ENCODE measurements at places on chromosomes 4 and X.
A peak's percentile ranks its signal among the peaks of the same experiment; 100 is the strongest.

- DNase-seq, result no peak
These were observed 14.8 kb downstream of the BLOC1S4 start for GRCh38 chr4:6730603-6731317.

- DNase-seq, result no peak
These were observed 370.4 kb upstream of the FGF13 start for GRCh38 chrX:139081965-139082364.

GRCh38 chrX:287670-288069, 6.5 kb downstream of the PLCXD1 start:
- DNase-seq, result no peak

DNA sequence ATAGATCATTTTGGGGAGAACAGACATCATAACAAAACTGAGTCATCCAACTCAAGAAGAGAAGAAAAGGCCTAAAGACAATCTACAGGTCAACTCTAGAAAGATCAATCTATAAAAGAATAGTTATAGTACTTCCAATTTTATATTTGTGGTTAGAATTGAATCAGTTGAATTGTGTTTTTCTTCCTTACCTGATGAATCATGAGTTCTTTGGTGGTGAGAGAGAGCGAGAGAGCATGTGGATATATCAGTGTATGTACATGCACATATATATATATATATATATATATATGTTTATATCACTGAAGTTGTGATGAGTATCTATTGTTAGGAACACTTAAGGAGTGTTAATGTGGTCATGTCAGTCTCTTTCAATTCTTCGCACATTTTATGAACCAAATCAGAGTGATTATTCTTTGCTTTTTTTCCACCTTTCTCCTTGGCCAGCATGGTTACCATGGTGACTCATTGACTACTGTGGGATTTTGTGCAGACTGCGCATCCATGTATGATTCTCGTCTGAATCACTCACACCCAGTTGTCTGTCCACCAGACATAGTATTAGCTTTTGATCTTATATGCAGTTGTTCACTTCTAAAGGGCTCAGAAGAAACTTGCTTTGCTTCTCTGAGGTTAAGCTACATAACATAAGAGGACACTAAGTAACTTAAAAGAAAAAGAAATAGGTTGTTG, 90.4 kb upstream of the RAB40AL start:
- no peak for DNase-seq

- no peak for DNase-seq
These were observed 68.4 kb downstream of the RHOH start for GRCh38 chr4:40264995-40265909.

GRCh38 chr4:30811296-30811695, 91.1 kb downstream of the PCDH7 start:
- DNase-seq, result no peak

- no peak for DNase-seq
These were observed 16.4 kb downstream of the MCUB start for GRCh38 chr4:109576462-109576861.

GRCh38 chr4:182488896-182489295, 245.7 kb downstream of the TENM3 start:
- DNase-seq, result no peak

DNA sequence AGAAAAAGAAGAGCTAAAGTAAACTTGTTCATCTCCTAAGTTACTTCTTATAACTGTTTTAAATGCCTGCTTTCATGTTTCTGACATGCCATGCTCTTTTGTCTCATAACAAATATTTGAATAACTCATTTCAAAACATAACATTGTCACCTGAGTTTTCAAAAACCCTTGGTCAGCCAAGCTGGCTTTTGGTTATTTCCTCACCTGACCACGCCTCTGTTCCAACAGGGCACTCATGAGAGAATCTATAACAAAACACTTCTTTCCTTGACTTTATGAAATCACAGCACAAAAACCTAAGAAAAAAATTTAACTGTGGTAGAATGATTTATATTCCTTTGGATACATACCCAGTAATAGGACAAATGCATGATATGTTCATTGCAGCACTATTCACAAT, 172.9 kb upstream of the GALNT7 start:
- DNase-seq, result no peak

- no peak for DNase-seq
These were observed 11.4 kb downstream of the TMSB4X start for GRCh38 chrX:12986164-12986779.

GRCh38 chrX:13690836-13691235, 1.9 kb downstream of the RAB9A start:
- DNase-seq, result no peak

GRCh38 chr4:24771241-24771640, 24.1 kb upstream of the SOD3 start:
- DNase-seq, result no peak

GRCh38 chr4:87409420-87409939, 12.9 kb upstream of the NUDT9 start:
- DNase-seq, result no peak

GRCh38 chr4:2241410-2242353, at the start of the genes HAUS3 and POLN:
Gene HAUS3, minus strand, starts transcription at chr4:2242121. Its CDS starts 1,175 bp downstream, at chr4:2240946.
Gene POLN, minus strand, starts transcription at chr4:2242121. Its CDS starts 12,890 bp downstream, at chr4:2229231.
- DNase-seq, result peak; percentile 87

DNA sequence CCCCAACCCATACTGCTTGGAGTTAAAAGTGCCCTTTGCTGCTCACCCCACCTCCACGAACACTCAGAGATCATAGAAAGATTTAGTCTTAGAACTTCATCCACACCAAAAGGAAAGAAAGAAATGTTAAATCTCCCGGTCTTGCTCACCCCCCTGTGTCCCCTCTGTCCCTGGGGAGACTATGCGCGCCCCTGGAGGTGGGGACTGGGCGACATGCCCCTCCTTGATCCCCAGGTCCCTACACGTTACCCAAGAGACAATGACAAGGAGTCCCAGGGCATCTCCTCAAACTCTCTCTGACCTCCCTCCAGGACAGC, 620 bp downstream of the ITM2A start:
- no peak for DNase-seq

- no peak for DNase-seq
These were observed 21.8 kb downstream of the STARD8 start for GRCh38 chrX:68669094-68669860.

GRCh38 chr4:21226637-21227538, 526.6 kb downstream of the PACRGL start:
- DNase-seq, result peak; percentile 44

GRCh38 chrX:44914532-44915198, 41.7 kb downstream of the KDM6A start:
- DNase-seq, result no peak

GRCh38 chrX:84865113-84865512, 138.6 kb upstream of the APOOL start:
- DNase-seq, result no peak

- DNase-seq, result no peak
These were observed 13.6 kb upstream of the CXCL2 start for GRCh38 chr4:74112399-74113105.

DNA sequence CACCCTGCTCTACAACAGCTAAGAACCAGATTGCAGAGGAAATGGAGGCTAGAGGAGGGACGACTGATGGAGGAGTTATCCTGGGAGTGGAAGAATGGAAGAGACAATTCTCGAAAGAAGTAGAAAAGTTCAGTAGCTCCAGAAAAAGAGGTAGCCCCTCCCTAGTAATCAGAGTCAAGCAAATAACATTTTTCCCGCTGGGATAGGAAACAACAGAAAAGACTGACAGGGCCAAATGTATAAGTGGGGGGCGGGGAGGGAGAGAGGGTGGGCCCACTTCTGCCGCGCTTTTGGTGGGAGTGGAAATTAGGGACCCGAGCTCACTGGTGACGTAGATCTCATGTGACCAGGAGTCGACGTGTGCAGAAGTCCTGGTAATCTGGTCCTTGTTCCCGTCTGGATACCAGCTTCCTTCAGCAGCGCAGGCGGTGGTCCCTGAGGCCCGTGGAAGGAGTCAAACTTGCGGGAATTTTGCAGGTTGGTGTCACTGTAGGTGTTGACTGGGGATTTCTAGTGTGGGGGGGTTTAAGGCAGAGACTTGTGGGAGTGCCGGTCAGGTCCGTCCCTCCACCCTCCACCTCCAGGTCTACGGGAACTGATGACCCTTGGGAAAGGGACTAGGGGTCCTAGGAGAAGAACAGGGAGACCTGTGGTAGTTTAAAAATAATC, at the start of gene TCEAL9:
Gene TCEAL9 (plus strand): TSS at position 377 of the 669 bp plus-strand sequence. CDS start 1,179 bp downstream, outside the sequence.
- peak; percentile 81 for DNase-seq

DNA sequence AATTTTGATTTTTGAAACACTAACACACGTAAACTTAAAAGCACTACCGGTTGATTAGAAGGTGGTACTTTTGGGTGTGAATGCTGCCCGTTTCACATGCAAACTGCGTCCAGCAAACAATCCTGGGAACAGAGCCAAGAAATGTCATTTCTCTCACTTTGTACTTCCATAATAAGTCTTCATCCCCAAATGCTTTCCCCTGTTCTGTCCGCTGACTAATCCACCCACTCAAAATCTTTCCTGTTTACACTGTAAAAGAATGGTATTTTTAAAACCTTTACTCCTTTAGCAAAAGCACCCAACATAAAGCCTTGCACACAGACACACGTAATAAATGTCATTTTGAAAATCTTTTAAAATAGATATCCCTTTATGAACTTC, 39.1 kb upstream of the PDLIM5 start:
- no peak for DNase-seq

GRCh38 chrX:106611317-106611678, 480 bp upstream of the RADX start:
- DNase-seq, result no peak

GRCh38 chr4:18568600-18568999, 547.0 kb upstream of the LCORL start:
- peak; percentile 2 for DNase-seq

DNA sequence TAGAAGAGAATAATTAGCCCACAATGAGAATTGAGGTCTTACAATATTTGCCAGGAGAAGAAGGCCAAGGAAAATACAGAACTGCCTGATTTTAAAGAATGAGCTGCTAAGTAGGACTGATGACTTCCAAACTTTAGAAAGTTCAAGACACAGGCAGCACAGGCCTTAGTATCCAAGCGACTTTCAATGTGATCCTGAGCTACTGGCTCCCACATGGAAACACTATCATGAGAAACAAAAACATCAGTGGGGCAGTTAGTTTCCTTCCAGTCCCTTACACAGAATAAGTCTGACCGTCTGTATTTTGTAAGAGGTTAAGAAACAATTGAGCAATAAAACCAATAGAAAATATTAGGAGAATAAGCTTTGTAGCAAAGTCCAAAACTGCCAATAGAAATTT, 251.4 kb downstream of the COL25A1 start:
- no peak for DNase-seq

- DNase-seq, result no peak
These were observed 72.7 kb upstream of the H2AZ1 start for GRCh38 chr4:100022792-100023222.

- no peak for DNase-seq
These were observed 33.4 kb upstream of the RASGEF1B start for GRCh38 chr4:81505004-81505598.

DNA sequence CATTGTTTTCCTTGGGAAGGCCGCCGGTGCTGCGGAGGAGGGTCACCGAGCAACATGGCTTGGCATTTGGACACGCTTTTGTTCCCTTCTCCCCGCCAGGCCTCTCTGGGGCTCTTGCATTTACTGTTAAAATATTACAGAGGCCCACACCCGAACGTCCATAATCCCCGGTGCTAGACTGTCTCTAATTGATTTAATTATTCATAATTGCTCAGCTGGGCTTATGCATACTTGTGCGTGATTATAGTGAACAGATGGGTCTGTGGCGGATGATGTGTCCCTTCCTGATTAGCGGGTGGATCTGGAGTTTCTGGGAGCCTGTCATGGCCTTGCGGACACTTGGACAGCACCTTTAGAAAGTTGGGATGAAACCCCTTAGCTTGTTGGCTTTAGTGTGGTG, 100.2 kb upstream of the MSX1 start:
- DNase-seq, result no peak

- DNase-seq, result no peak
These were observed 236.0 kb downstream of the AFAP1 start for GRCh38 chr4:7703688-7704087.

- DNase-seq, result no peak
These were observed 44.4 kb downstream of the TSC22D3 start for GRCh38 chrX:107730991-107731766.

DNA sequence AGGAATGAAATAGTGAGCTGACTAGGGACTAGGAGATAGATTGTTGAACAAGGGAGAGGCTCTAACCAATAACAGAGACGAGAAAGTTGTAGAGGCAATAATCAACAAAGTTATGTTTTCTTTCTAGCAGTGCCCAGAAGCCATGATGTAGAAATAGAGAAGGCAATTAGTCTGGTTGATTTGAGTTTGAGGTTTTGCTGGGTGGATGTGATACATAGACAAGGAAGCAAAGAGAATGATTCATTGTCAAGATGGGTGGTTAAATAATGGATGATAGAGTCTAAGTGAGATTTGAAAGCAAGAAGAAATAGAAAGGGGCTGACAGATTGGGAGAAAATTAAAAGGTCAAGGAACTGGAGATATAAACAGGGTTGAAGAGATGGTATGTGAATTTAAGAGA, 11.2 kb downstream of the RBM41 start:
- DNase-seq, result no peak

DNA sequence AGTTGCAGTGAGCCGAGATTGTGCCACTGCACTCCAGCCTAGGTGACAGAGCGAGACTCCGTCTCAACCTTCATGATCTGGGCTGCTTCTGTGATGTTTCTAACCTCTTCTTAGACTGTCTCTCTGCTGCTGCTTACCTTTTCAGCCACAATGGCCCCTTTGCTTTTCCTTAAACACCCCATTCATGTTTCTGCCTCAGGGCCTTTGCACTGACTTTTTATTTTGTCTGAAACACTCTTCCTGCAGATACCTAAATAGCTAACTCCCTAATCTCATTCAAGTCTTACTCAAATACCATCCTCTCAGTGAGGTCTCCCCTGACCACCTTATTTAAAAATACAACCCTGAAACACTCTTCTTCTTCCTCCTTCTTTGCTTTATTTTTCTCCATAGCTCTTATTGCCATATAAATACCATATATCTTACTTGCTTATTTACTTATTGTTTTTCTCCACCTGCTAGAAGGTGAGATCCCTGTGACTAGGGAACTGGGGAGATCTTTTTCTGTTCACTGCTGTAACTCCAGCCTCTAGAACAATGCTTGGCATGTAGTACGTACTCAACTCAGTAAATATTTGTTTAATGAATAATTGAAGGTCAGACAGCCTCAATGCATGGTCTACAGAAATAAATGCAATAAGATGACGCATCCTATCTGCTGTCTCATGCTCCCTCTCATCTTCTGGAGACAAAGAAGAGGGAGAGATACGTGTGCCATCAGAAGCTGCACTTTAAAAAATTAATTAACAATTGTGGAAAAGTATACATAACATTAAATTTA, 43.8 kb upstream of the SETD7 start:
- DNase-seq, result no peak

GRCh38 chr4:28010577-28011240, 1150.1 kb downstream of the STIM2 start:
- no peak for DNase-seq

Data from NCI-H1694 treated with DMSO at 0.1 percent for 48 hours (cell line).